CD4-positive, alpha-beta T cell treated with Interleukin-2 at 100 ng/mL for 4 hours (primary cell): ENCODE measurements at places on chromosomes 16 and 17.

GRCh38 chr17:4375039-4375748 lies 8.7 kb upstream of the UBE2G1 start:
- peak; percentile 28 for DNase-seq

DNA sequence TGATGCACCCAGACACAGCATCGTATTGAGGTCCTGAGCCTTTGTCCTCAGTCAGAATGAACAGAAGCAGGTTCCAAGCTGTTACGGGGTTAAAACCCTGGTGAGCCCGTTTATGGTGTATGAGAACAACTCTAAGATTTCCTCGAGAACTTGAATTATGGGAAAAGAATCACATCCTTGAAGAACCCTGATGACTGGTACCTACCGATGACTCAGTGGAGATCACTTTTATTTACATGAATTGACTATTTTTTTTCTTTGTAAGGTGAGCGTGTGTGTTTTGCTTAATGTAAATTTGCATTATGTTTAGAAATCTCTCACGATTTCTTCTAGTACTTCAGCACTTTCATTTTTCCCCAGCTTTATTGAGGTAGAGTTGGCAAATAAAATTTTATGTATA lies 3.3 kb upstream of the KRTAP4-4 start:
- no peak for DNase-seq

GRCh38 chr16:12124742-12125141 lies 148.2 kb downstream of the SNX29 start:
- no peak for DNase-seq

DNA sequence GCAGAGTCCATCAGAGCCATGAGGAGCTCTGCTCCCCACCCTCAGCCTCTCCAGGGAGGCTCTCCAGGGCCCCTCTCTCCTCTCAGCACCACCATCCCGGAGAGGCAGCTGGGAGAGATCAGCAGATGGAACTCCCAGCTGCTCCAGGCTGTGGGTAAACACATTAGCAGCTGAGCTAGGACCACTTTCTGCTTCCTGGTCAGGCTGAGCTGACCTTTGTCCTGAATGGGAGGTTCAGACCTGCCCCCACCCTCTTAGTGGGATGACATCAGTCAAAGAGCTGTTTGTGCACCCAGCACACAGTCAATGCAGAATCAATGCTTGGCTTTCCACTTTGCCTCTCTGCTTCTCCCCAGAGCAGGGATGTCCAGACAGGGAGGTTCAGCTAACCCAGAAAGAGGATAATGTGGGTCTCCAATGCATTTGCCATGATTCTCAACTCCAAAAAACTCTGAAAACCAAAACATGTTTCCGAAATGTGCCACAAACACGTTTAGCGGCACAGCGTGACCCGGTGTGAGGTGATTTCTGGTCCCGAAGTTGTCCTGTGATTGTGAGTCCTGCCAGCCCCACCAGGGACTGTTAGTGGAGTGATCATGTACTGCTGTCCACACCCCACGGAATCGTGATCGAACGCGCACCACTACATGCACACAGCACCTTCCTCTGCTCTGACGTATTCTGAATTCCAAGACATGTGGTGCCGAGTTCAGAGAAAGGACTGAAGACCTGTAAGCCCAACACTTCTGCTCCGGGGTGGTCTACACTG lies 6.7 kb downstream of the GPR142 start:
- no peak for DNase-seq

- no peak for DNase-seq
Observed at GRCh38 chr17:76049239-76049638, 22.1 kb upstream of the EVPL start.

DNA sequence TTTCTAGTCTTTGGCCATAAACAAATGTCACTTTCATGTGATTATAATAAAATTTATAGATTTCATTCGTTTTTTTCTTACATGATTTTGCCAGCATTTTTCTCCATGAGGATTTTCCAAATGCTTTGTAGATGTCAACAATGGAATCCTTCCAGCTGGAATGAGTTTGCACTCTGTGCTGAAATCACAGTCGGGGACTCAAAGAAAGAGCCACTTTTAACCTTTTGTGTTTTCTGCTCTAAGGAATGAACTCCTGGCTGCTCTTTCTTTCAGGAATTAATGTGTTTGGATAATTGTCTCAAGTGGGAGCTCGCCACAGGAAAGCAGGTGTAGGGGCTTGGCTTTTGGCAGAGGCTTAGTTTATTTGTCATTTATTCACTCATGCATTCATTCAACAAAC lies 372.3 kb upstream of the SALL1 start:
- no peak for DNase-seq

DNA sequence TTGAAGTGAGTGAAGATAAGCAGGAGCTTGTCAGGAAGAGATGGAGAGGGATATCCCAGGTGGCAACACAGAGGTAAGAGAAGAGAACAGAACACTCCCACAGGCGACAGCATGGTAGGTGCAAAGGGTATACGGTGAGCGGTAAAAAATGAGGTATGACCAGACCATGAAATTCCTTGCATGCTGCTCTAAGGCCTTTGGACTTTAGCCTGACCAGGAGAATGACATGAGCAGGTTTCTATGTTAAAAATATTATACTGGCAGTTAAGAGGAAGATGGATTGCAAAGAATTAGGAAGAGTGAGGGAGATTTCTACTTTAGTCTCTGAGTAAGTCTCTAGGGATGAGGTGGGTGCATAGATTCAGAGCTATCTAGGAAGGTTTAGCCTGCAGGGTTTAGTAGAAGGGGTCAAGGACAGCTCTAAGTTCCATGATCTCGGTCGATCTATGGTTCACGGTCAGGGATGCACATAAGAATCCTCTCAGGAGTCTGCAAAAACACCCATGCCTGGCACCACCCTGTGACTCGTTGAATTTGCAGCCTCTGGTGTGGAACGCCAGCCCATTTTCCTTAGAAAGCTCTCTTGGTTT lies 65.7 kb downstream of the HLF start:
- DNase-seq, result no peak

GRCh38 chr17:43003542-43004172 lies 2.9 kb upstream of the IFI35 start:
- DNase-seq, result no peak

GRCh38 chr17:70190959-70191805 lies 21.9 kb downstream of the KCNJ2 start:
- DNase-seq, result no peak

- DNase-seq, result no peak
Observed at GRCh38 chr16:66258916-66259845, 107.3 kb upstream of the CDH5 start.

- no peak for DNase-seq
Observed at GRCh38 chr17:47741793-47742145, 8.7 kb downstream of the TBX21 start.

- no peak for DNase-seq
Observed at GRCh38 chr17:50558091-50558490, 2.4 kb upstream of the CACNA1G start.

GRCh38 chr17:16512011-16512410 lies 20.0 kb upstream of the LRRC75A start:
- no peak for DNase-seq
